ENCODE measurements at places on chromosomes 6 and 20.

- DNase-seq, result no peak
Observed at GRCh38 chr20:41643504-41643938, 25.3 kb upstream of the CHD6 start.

DNA sequence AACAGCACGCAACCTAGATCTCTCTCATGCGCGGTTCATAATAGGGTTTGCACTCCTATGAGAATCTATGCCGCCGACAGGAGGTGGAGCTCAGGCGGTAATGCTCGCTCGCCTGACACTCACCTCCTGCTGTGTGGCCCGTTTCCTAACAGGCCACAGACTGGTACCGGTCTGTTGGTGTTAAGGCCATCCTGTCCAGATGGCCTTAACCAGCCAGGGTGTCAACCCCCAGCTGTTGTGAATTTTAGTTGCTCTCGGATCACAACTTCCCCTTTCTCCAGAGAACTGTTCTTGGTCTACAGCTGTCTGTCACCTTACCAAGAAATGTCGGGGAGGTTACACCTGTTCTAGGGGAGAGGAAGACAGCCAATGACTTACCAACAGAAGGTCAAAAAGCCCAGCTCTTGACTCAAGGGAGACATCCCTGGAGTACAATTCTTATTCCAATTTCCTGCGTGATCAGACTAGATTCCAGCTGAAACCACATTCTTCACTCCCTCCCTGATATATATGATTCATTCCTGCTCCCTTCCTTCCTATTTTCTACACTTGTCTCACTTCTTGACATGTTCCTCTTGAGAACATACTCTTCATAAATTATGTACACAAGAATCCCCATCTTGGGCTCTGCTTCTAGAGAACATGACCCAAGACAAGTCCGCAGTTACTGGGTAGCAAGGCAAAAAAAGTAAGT, 23.1 kb upstream of the DNAAF9 start:
- no peak for DNase-seq

GRCh38 chr20:23092384-23092756, 6.2 kb upstream of the CD93 start:
- no peak for DNase-seq

DNA sequence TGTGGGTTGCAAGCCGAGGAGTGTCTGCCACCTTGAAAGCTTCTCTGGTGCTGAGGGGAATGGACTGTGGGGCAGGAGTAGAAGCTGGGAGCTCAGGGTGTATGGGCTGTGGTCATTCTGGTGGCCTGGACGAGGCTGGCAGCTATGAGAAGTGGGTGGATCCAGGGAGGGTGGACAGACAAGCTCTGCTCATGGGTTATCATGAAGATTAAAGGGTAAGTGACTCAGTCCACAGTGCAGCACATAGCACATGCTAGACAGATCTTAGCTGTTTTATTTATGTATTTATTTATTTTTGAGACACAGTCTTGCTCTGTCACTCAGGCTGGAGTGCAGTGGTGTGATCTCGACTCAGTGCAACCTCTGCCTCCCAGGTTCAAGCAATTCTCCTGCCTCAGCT, 13.8 kb downstream of the RSPO4 start:
- DNase-seq, result no peak

All from endothelial cell (in vitro differentiated cells).